ENCODE measurements at places on chromosomes 1 and 21.

DNA sequence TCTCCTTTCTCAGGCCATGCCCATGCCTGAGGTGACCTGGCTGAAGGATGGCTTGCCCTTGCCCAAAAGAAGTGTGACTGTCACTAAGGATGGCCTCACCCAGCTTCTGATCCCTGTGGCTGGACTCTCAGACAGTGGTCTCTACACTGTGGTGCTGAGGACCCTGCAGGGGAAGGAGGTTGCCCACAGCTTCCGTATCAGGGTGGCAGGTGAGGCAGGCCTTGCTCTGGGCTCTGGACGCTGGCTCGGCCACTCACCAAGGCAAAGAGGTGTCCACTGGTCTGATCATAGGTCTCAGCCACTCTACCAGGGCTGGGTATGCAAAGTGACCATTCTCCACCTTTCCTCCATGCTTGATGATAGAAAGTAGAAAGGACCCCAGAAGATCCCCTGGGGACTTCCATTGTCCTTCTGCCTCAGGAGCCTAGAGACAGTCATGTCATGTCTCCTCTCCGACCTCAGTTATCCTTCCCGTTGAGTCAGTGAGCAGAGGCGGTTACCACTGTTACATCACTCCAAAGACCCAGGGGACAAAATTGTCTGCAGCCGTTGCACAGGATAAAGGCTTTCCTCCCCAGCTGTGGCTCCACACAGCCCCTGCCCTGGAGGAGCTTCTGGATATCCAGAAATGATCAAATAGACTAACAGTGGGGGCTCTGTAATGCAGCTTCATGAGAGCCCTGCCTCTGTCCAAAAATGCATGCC lies 34.2 kb downstream of the IGFN1 start:
- DNase-seq: no peak

DNA sequence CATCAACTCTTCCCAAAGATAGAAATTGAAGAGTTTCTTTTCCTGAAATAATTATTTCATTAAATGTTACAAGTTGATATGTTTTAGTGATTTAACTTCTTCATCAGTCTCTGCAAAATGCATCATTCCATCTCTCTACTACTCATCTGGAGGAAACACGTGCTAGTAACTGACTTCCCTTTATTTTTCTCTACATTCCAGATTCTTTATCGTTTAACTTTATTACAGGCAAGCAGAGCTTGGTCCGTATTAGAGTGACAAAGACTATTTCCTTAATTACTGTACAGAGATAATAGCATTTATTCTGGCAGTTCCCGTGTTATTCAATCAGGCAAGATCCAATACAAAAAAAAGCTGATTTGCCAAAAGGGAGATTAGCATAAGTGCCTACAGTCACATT lies 88.6 kb downstream of the TM2D1 start:
- no peak for DNase-seq

GRCh38 chr21:16821588-16821987 lies 691.3 kb upstream of the CXADR start:
- no peak for DNase-seq

GRCh38 chr21:38567970-38568360 lies 69.7 kb upstream of the ERG start:
- no peak for DNase-seq

DNA sequence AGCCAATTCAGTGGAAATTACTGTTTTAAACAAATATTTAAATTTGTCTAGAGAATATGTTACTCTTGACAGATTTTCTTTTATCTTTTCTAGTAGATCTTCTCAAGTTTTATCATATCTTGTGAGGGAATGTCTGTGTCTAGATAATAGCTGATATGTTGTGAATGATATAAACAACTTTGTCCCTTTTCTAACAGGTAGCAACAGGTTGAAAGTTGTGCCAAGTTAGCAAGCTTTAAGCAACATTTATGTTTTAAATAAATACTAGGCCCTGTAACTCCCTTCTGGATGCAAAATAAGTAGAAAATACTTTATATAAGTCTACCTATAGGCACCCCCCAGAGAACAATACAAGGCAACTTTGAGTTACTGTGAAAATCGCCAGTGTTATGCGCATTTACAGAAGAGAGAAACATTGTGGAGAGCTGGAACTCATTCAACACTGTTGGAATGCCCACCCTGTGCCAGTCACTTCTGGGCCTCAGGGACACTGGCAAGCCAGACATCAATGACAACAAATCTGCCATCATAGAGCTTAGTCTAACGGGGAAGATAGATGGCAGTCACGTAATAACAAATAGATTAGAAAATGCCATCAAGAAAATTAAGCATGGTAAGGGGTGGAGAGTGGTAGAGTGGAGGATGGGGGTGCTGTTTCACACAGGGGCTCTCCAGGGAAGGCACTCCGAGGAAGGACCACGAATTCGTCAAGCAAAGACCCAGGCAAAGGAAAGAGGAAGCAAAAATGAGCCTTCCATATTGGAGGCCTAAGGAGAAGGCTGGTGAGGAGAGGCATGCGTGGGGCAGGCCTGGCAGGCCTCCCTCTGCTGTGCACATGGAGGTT lies 4.4 kb downstream of the MAP3K21 start:
- no peak for DNase-seq

- no peak for DNase-seq
Measured at GRCh38 chr1:22556391-22557104, 6.7 kb upstream of the EPHA8 start.

GRCh38 chr1:34332996-34333395 lies 156.3 kb downstream of the C1orf94 start:
- no peak for DNase-seq

GRCh38 chr1:240295811-240296210 lies 204.1 kb downstream of the FMN2 start:
- no peak for DNase-seq

DNA sequence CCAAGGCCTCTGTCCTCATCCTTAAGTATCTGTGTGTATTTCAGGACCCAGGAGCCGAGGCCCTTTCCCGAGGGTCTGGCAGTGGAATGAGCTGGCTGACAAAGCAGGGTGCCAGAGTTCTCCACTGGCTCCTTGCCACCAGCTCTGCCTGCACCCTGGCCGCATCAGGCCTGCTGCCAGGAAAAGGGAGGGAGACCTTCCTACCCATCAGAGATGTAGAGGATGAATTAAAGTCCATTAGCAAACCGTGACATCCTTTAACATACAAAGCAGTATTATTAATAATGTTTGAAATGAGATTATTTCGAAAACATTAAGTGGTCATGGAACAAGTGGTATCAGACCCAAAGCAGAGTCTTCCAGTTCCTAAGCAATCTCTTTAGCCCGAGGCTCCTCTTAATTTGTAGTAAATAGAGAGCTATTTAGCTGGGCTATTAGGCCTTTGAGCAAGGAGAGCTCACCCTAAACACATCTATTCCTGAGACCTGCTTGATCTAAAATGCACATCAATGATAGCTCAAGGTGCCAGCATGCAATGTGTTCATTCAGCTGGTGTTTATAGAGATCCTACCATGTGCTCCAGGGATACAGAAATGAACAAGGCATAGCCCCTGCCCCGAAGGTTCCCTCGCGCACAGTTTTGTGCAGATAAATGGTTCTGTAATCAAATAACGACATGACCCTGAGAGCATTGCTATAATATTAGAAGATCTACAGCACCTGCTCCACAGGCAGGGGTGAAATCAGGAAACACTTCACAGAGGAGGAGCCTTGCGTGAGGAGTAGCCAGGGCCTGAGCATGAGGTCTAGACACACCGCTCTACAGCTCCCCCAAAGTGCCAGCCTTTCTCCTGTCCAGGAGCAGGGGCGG lies 44.0 kb downstream of the FAM163A start:
- no peak for DNase-seq

DNA sequence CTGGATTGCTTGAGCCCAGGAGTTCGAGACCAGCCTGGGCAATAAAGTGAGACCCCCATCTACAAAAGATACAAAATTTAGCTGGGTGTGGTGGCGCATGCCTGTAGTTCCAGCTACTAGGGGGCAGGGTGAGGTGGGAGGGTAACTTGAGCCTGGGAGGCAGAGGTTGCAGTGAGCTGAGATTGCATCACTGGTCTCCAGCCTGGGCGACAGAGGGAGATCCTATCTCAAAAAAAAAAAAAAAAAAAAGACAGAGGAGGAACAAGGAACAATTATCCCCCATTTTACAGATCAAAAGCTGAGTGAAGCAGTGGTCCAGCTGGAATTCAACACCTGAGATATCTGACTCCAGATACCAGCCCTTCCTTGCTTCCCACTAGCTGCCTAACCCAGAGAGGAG lies 34.8 kb downstream of the L1TD1 start:
- DNase-seq: no peak

- peak; percentile 59 for DNase-seq
Measured at GRCh38 chr1:182995894-182996293, 27.3 kb upstream of the LAMC1 start.

DNA sequence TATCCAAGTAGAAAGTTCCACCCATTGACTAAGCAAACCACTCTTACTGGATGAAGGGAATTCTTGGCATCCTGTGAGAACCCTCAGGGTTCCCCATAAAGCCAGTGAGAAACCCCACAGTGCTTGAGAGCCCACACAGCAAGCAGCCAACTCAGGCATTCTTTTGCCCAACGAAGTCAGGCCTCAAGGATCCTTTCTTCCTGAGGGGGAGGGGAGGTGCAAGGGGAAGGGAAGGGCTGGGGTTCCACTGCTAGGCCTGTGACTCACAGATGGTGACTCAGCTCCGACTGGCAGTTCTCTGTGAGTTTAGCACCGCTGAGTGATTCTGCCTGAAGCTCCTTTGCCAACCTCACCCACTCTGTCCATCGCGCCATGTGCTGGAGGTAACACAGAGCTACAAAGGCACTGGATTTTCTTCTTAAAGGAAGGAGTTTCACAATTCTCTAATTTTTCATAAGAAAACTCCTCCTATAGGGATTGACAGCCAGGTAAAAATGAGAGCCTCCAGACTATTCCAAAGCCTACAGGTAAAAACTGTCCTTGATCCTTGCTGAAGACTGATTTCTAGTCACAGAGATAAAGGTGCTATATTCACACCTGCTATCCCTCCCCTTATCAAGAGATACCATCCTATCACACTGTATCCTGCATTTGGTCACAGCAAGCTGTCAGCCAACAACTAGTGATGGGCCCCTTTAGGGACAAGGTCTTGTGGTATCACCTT lies 4.8 kb downstream of the ENO1 start:
- peak; percentile 92 for DNase-seq

DNA sequence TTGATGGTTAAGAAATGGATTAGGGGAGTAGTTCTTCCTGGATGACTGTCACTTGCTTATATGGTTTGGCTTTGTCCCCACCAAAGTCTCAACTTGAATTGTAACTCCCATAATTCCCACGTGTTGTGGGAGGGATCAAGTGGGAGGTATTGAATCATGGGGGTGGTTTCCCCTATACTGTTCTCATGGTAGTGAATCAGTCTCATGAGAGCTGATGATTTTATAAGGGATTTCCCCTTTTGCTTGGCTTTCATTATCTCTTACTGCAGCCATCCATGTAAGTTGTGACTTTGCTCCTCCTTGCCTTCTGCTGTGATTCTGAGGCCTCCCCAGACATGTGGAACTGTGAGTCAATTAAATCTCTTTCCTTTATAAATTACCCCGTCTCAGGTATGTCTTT lies 1621.1 kb downstream of the MRPL39 start:
- peak; percentile 13 for DNase-seq

DNA sequence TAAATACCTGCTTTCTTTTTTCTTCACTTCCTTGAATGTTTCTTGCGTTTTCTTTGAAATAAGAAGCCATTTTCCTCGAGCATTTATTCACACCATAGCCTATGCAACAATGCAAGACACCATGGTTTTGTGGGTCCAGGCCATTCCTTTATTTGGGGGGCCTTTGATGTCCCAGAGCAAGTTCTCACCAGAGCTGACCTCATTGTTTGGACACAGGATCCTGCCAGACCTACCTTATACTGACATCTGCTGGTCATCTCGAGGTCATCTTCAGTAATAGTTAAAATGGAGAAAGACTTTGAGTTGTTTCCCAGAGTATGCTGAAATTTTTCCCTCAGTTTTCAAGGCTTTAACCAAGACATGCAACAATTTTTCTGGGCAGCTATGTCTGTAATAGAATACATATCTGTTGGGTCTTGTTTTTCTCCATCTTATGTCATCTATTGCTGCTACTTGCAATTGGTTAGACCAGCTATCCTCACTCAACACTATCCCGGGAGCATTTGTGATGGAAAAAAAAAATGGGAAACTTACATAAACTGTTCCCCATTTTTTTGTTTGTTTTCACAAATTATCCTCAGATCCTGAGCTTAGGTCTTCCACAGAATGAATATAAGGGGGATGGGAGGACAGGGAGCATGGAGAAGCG lies 34.0 kb upstream of the BACE2 start:
- peak; percentile 35 for DNase-seq

- no peak for DNase-seq
Measured at GRCh38 chr1:76568573-76569238, 298.6 kb upstream of the ST6GALNAC5 start.

DNA sequence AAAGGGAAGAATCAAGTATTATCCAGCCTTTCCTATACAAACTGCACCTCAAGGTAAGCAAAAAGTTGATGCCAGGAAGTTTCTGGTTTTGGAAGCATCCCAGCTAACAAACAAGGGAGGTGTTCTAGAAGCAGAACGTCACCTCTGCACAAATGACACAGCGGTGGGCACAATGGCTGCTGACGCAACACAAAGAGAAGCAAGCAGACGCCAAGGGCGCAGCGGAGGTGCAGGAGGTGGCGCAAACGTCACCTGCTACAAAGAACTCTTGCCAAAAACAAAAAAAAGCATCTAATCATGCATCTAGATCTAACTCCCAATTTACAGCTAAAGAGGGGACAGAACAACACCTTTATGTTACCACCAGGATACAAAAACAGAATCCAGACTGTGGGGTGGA lies 88.5 kb downstream of the NPHP4 start:
- no peak for DNase-seq
